ENCODE measurements at places on chromosomes 3 and 15.

DNA sequence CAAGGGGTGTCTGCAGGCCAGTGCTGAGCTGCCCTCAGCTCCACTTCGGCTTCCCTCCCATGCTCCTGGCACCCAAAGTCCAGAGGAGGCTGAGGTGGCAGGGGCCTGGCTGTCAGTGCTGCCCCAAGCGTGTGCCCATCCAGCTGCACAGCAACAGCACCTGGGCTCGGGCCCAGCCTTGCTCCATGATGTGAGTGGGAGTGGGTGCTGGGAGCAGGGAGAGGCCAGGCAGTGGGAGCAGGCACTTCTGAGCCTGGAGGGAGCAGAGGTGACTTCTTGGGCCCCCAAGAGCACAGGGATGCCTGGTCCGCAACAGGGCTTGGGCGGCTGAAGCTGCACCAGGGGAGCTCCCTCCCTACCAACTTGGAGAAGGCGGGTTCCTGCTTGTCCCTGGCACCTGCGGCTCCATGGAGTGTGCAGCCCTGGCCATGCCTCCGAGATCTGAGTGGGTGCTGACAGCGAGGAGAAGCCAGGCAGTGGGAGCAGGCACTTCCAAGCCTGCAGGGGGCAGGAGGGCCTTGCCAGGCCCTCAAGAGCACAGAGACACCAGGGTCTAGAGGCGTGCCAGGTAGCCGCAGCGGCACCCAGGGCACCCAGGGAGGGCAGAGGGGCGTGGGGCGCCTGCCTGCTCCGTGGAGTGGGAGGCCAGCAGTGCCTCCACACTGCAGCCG lies 366.7 kb upstream of the SGO1 start:
- no peak for DNase-seq

DNA sequence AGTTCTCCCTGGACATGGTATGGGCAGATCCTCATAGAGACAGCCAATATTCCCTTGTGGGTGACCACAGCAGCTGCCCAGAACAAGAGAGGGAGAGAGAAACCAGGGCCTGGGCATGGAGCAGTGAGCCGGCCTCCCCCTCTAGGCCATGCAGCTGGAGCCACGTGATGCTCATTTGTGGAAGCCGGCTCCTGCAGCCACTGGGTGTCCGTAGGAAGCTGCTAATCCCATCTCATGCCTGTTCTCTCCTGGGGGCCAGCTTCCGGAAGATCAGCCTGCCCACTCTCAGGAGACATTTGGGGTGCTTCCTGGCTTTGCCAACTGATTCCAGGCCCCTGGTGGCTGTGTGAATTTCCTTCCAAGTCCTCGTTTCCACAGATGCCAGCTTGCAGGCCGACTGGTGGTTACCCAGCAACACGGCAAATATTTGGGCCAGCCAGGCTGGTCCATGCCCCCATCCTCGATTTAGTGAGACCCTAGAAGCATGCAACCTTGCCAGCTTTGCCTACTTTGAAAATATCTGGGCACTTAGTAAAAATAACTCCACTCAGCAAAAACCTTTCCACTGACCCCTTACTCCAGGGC lies 55.3 kb downstream of the LINGO1 start:
- no peak for DNase-seq

GRCh38 chr15:98799461-98800390 lies 151.4 kb downstream of the IGF1R start:
- no peak for DNase-seq

GRCh38 chr3:68973639-68974038 lies 39.8 kb downstream of the EOGT start:
- DNase-seq: no peak

GRCh38 chr3:195133462-195133861 lies 137.5 kb downstream of the XXYLT1 start:
- no peak for DNase-seq

- no peak for DNase-seq
Measured at GRCh38 chr15:63991706-63992105, 54.6 kb downstream of the DAPK2 start.

GRCh38 chr3:16801698-16802097 lies 83.1 kb upstream of the PLCL2 start:
- no peak for DNase-seq

DNA sequence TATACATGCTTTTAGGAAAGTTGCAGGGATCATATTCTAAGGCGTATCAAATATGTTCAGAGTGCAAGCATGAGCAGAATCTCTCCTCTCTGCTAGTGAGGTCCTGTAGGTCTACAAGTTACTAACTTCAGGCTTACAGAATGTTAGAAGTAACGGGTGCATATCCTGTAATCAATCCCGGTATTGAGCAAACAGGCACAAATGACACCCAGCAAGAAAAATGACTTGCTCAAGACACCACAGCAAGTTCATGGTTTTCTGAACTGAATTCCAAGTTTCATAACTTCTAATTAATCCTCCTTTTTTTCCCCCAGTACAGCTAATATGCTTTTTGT lies 353.9 kb upstream of the TPRG1 start:
- DNase-seq: no peak

DNA sequence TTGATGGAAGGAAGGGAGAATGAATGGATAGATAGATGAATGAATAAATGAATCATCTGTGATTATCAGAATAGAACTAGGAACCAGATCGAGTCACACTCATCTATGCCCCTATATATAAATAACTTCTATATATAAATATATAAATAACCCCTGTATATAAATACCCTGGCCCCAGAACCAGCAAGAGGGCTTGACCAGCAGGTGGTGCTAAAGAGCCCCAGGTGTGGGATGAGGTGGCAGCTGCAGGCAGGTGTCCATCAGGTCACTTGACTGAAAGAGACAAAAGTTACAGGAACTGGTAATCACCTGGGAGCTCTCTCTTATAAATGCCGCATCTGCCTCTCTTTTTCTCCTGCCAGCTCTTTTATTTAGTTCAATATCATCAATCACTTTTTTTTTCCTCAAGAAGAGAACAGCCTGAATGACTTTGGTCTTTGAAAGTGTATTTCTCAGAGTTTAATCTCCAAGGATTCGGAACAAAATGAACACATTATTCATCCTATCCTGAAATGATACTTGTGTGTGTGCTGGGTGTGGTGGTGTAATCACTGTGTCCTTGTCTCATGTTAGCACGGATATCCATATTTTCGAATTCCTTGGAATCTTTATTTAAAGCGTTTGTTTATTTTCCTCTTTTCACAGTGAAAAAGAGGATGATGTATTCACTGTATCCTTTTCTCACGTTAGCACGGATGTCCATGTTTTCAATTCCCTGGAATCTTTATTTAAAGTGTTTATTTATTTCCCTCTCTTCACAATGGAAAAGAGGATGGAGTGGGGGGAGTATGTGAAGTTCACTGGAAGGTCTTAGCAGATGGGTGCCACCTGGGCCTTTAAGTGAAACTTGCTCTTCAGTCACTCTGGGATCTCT lies 35.4 kb upstream of the ATG7 start:
- no peak for DNase-seq

DNA sequence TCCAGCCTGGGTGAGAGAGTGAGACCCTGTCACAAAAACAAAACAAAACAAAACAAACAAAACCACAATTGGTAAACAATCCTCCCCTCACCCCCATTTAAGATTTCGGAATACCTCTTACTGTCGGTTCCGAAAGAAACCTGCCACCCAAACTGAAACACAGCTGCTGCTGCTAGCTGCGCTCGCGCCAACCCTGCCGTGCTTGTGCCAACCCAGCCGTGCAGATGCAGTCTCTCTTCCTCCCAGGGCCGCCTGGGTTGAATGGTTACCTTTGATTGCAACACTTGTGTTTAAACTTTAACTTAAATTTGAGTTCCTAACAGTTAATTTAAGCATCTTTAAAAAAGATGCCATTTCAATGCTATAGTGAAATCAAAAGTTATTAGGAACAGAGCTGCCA lies 28.5 kb upstream of the SPTBN5 start:
- no peak for DNase-seq

DNA sequence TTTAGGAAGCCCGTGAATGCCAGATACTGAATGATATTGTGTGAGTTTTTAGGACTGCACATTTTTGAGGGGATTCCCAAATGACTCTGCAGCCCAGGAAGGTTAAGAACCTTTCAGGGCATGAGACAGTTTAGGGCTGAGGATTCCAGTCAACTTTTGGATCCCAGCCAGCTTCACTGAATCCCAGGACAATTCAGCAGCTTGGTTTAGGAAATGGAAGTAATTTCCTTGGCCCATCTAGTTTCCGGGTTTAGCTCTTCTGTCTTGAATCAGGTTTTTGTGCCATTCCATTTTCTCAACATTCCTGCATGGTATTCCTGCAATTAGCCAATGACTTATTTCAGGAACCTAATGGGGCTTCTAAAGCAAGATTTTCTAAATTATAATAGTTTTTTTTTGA lies 253.9 kb downstream of the LSAMP start:
- DNase-seq: no peak

DNA sequence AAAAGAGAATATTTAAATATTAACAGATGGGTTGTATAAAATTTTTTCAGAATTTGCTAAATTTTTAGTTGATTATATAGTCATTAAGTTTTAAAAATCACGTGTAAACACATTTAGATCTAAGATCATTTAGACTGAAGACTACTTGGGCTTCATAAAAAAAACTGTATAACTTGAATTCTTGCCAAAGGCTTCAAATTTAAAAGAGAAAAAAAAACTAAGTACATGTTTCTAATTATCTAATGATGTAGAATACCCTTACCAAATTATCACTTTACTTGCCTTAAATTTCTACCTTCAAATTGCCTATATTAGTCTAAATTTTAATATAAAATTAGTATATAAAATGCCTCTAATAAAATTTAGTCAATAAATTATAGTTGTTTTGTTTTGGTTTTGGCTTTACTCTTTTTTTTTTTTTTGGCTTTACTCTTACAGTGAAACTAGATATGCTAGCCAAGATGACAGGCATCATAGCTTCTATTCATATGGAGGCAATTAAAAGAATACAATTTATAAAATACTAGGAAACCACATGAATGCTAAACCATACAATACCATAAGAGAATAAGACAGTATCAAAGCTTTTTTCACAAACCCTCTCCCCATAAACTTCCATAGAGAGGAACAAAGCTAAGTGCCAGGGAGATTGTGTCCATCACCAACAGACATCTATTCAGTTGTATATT lies 183.1 kb upstream of the KCNMB2 start:
- DNase-seq: peak; percentile 14

DNA sequence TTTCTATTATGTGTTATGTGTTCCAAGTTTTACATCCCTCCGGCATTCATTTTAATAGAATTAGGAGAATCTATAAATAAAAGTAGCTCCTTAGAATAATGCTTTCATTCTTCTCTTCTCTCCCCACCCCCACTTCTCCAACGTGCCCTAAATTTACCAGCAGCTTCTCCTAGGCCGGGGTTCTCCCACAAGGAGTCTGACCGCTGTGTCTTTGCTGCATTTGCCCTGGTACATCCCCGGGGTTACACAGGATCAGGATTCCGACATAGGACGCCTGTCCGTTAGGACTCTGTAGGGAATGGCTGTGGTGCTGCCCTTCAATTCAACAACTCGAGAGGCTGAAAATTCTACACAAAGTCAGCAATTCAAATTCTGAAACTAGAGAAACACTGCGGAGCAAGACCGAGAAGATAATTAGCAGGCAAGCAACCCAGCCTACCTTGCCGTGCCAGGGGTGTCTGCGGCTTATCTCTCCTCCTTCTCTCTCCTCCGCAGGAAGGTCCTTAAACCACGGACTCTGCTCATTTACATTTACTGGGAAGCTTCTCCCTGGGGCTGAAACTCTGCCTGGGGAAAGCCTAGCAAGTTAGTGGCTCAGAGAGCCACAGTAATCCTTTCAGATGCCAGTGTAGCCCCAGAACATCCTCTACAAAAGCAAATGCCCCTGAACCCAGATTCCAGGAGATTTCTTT lies 18.8 kb downstream of the PCSK6 start:
- DNase-seq: no peak

GRCh38 chr15:67957435-67958132 lies 96.5 kb upstream of the PIAS1 start:
- no peak for DNase-seq

- no peak for DNase-seq
Measured at GRCh38 chr15:78077053-78077870, at the start of gene TBC1D2B. Gene TBC1D2B, minus strand, starts transcription at chr15:78077711. Its CDS starts 59 bp downstream, at chr15:78077652.

DNA sequence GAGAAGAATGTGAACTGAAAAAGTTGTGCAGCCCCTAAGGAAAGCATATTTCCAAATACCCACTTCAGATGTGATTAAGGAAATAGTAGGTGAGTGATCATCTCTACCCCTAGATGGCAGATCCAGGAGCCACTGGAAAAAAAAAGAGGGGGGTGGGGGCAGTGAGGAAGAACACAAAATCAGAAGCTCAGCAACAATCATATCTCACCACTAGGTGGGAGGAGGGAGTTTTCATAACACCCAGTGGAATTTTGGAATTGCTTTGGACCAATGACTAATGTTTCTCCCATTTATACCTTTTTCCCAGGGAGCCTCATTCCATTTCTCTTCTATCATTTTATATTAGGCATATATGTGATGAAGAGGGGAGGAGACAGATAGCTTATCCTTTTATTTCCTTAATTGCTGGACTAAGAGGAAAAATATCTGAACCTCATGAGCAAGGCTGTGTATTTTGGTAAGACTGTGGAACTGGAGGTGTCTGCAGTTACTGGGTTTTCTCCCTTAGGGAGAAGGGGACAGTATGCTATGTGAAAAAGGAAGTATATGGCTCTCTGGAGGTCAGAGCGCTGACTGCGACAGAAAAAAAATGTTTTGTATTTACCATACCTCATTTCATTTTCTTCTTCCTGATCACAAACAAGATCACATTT lies 363.4 kb downstream of the GAP43 start:
- DNase-seq: no peak

DNA sequence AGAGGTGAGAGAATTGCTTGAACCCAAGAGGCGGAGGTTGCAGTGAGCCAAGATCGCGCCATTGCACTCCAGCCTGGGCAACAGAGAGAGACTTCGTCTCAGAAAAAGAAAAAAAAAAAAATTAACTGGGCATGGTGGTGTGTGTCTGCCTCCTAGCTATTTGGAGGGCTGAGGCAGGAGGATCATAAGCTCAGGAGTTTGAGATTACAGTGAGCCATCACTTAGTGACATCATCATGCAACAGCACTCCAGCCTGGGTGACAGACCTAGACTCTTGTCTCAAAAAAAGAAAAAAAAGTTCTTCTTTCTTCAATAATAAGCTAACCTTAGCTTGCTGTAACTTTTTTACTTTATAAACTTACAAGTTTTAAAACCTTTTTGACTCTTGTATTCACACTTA lies 99.8 kb downstream of the SLMAP start:
- no peak for DNase-seq

- no peak for DNase-seq
Measured at GRCh38 chr3:108830381-108830780, 7.8 kb downstream of the TRAT1 start.

- DNase-seq: peak; percentile 42
Measured at GRCh38 chr3:61876797-61877196, 315.4 kb downstream of the PTPRG start.

DNA sequence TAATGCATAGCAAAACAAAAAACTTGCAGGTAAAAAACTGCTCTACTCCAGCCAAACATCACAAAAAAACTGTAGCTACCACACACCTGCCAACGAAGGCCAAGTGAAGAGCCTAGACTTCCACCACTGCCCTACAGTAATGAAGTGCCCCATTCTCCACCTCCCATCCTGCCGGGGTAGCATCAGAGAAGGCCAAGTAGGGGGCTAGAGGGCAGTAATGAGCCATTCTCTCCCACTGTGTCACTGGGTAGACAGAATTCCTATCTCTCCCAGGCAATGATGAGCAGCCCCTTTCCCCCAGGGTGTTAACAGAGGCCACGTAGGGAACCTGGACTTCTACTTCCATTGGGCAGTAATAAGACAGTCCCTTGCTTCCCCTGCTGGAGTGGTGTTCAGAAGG lies 9.5 kb downstream of the SEC22C start:
- no peak for DNase-seq

All from AG04449 (cell line).